Stimulated activated CD8-positive, alpha-beta memory T cell treated with anti-CD3 and anti-CD28 coated beads, Interleukin-15, amount 100 ng/mL, for 4 hours (primary cell): ENCODE measurements at places on chromosomes 1 and 21.

DNA sequence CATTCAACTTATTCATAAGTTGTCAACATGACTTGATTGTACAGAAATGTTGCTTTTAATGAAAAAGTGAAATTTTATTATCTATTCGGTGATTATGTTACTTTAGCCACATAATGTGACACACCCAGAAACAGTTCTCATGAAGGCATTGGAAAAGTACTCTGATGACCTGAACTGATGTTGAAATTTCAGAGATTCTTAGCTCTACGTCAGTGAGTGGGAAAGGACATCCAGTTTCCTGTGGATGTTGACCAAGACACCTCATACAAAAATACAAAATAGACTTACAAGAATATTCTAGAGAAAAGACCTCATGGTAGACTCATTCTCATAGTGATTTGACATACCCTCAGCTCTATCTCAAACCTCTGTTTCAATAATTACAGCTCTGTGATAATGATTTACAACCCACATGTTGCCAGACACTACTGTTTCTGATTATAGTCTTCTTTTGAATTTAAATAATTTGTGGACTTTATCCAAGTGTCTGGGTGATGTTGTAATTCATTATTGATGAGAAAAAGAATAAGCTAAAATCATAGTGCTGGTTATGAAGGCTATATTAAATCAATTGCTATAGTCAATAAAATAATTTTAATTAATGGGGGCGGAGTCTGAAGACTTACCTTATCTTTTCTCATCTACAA lies 37.3 kb downstream of the KCNK2 start:
- no peak for DNase-seq

DNA sequence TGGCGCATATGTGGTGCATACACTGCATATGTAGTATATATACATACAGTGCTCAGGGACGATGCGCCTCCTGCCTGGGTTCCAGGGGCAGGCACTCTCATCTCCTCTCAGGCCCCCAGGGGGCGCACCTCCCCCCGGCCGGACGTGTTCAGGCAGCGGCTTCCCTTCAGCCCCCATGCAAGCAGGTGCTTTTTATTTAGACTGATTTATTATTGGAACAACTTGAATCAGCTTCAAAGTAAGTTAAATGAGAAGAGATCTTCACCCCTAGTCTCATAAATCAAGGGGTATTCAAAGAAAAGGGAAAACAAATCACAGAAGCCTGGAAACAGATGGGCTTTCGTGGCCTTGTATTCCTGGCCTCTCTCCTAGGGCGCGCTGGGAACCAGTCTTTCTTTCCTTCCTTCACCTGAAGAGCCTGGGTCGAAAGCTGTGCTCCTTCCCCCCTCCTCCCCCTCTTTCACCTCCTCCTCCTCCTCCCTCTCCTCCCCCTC lies 64.6 kb downstream of the UBIAD1 start:
- peak; percentile 28 for DNase-seq

DNA sequence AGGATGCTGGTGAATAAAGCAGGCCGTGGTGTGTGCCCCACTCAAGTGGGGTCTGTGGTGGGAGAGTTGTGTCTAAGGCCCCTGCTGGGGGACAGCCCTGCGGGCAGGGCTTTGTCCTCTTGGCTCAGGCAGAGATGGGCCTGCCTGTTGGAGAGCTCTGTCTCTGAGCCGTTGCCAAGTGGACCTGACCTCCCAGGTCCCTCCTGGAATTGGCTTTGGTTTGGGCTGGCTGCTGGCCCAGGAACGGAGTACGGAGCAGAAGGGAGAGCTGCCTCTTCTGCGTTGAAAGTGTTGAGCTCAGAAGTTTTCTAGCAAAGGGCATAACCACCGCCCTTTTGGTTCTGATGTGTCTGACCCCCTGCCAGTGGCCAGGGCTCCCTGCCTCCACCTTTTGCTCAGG lies 153.9 kb downstream of the PEX14 start:
- no peak for DNase-seq

DNA sequence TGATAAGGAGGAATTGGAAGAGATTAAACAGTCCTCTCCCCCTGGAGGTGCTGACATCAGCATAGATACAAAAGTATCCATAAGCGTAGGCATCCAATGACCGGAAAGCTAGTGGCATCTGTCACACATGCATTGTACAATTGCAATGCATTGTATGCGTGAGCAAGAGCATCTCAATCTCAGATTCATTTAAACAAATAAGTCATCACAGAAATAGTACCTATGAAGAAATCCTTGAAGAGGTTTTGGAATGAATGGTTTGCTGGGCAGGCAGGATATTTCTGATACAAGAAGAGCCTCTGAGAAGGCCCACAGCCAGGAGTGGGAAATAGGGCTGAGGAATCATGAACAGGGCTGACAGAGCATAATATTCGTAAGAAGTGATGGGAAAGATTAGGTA lies 88.9 kb upstream of the ABCD3 start:
- DNase-seq, result no peak

DNA sequence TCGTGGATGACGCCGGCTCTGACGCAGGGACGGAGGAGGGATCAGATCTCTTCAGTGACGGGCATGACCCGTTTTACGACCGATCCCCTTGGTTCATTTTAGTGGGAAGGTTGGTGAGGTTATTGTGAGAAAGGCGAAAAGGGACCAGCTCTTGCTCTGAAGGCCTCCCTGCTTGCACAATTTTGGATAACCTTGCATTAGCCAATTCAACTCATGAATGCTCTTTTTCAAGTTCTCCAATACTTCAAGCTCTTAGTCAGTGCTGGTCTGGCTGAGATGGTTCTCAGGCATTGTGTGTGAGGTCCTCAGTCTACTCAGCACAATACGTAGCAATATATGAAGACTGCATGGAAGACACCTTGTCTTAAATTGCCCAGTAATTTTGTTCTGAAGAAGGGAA lies 72.6 kb upstream of the PGD start:
- no peak for DNase-seq

DNA sequence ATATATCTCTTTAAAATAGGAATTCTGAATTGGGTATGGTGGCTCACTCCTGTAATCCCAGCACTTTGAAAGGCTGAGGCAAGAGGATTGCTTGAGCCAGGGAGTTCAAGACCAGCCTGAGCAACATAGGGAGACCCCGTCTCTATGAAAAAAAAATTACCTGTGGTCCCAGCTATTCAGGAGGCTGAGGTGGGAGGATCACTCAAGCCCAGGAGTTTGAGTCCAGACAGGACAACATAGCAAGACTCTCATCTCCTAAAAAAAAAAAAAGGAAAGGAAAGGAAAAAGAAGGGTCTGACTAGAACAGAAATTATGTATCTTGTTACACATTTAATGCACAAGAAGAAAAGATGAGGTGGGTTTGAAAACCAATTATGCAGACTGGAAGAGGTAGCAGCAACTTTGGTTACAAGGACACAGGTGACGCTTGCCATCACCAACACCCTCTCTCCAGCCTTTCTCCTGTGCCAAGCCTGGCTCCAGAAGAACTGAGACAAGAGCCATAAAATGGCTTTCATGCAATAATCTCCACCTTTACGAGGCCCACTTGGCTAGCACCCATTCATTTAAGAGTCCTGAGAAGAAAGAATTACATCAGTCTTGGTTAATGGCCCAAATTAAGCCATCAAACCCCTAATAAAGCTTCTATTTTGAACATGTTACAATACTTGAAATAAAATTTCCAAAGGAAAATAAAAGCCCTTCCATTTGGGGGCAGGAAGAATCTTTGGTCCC lies 4.8 kb upstream of the SELENBP1 start:
- no peak for DNase-seq

DNA sequence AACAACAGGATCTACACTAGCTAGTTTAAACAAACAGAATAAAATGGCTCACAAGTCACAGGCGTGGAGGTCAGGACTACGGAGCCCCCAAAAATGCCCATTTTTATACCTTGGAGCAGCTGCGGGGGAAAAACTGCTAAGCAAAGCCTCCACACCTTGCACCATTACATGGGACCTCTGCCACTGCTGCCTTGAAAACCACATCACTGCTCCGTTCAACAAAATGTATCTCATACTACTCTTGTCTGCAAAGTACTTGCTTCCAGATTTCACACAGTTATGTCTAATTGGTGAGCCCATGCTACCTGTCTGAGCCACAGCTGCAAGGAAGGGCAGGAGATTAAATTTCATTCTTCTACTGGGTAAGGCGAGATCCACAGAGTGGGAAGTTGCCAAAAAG lies 24.4 kb downstream of the MRPL39 start:
- no peak for DNase-seq

GRCh38 chr1:115781343-115781742 lies 12.8 kb upstream of the CASQ2 start:
- DNase-seq, result no peak

DNA sequence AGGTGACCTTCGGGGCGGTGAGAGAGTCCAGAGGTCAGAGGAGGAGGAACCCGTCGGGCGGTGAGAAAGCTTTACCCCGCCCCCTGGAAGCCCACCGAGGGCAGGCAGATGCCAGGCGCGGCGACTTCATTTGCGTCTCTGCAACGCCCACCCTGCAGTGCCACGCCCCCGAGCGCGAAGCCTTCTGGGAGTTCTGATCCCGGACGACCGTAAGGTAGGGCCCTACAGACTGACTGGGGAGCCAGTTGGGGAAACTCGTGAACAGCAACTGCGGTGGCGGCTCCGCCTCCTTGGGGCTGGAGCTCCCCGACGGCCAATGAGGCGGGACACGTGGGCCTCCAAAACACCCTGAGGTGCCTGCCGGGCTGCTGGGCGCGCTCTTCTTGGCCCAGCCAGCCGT lies 46.0 kb upstream of the EDARADD start:
- DNase-seq, result no peak

DNA sequence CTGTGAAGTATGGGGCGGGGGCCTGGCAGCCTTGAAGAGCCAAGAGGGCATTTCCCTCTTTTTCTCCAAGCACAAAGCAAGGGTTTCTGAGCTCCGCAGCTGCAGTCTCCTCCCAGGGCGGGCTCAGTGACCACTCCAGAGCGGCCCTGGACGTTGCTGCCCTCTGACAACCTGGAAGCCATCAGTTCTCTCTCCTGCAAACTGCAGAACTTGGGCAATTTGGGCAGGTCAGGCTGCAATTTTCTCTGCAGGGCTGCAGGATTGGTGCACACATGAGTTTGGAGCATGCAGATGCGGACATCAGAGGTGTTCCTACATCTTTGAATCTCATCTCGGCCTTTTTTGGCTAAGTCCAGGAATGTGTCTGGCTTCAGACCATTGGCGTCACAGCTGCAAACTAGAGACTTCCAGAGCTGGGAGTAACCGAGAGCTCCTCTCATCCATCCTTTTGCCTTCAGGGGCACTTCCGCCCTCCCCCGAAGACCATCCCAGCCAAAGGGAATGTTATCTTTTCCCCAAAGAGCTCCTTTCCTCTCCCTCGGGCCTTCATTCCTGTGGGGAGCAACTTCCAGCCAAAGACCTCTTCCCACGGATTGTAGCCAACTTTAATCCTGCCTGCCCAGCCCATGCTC lies 139.6 kb upstream of the WNT4 start:
- no peak for DNase-seq

DNA sequence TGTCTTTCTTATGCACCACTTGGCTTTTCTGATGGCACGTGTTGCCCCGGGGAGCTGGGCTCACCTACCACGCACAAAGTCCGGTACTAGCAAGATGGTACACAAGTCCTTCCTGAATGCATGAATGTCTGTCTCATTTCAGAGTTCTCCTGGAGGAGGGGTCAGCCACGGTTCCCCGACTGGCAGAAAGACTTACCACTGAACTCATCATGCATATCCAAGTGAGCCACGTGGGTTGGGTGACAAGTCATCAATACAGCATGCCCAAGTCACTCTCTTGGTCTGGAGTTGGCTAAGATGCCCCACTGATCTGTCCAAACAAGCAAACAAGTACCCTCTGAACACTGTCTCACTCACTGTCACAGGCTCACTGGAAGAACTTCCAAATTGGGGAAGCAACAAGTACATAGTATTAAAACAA lies 28.6 kb upstream of the MX1 start:
- no peak for DNase-seq

DNA sequence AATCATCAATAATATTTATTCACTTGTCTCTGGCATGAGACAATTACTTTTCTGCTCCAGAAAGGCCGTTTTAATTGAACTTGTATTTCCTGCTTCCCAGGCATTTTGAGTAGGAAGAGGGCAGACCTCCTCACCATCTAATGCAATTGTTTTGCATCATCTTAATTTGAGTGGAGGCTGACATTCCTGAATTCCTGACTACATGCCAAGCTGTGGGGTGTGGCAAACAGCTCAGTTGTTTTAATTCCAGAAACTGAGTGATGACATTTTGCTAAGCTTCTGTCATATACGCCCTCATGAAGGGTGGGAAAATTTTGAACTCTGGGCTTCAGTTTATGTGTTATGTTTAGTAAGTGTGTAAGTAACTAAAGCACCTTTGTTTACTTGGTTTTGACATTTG lies 125.4 kb upstream of the USP25 start:
- DNase-seq, result no peak

GRCh38 chr1:234755449-234755863 lies 145.5 kb upstream of the IRF2BP2 start:
- DNase-seq, result no peak

GRCh38 chr1:66648901-66649595 lies 103.2 kb upstream of the DYNLT5 start:
- DNase-seq, result no peak

GRCh38 chr1:44970317-44970716 lies 16.1 kb downstream of the EIF2B3 start:
- DNase-seq, result no peak

DNA sequence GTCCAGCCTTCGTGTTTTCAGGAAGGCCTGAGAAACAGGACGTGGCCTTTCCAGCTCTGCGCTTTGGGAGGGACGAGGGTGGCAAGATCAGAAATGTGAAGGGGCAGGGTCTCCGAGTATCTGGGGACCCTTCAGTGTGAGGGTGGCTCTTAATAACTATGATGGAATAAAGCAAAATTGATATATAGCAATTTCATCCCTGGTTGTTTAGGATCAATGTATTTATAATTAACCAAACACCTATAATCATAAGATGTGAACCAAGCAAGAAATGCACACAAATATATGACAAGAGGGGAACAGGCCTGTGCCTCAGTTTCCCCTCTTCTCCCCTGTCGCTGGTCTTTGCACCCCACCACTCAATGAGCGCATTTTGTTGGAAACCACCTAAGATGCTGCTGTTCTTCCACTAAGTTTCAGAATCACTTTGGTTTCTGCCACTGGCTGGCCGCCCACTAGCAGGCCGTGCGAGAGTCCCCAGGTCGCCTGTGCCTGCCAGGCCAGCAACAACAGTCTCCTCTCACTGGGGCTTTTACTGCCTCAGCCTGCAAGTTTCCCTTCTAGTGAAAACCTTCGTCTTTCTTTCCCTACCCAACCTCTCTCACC lies 36.6 kb downstream of the UBASH3A start:
- DNase-seq, result no peak

GRCh38 chr1:165298203-165298820 lies 58.2 kb downstream of the LMX1A start:
- no peak for DNase-seq

- no peak for DNase-seq
These were observed 147.3 kb upstream of the CD34 start for GRCh38 chr1:208058267-208058666.

DNA sequence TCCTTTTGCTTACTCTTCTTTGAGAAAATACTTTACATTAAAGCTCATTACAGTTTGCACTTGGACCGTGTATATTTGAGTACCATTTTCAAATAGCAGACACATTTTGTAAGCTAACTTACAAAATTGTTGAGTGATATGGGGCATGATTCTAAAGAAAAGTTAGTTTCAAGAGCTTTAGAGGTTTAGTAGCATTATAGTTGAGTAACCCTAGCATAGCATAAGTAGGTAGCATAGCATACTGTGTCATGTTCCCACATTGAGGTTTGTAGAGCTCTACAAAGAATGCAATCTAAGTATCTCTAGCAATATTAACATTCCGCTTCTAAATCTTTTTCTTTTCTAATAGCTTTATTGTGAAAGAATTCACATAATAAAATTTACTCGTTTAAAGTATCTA lies 92.0 kb downstream of the ITSN1 start:
- no peak for DNase-seq
